KG1 (cell line): ENCODE measurements at places on chromosomes 11 and 22.

DNA sequence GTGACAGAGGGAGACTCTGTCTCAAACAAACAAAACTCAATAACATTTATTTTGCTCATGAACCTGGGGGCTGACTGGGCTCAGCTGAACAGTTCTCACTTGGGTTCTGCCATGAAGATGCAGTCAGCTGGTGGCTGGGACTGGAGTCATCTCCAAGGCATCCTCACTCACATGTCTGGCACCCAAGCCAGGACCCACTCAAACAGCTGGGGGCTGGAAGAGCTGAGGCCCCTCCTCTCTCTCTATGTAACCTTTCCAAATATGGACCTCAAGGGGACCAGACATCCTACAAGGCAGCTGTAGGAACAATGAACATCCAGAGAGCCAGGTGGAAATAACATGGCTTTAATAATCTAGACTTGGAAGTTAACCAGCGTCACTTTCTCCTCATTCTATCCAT, 16.8 kb downstream of the HSPA8 start:
- DNase-seq: no peak

GRCh38 chr22:20011123-20011992, 5.3 kb downstream of the ARVCF start:
- DNase-seq: no peak

DNA sequence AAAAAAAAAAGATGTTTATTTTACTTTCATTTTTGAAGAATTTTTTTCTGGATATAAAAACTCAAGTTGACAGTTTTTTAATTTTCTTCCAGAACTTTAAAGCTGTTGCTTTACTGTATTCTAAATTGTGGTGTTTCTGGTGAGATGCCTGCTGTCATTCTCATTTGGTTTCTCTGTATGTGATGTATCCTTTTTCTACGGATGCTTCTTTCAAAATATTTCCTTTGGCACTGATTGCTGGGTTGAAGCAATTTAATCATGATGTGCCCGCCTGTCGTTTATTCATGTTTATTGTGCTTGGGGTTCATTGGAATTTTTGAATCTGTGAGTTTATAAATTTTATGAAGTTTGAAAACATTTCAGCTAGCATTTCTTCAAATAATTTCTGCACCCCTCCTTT, 29.4 kb upstream of the CTSD start:
- no peak for DNase-seq

DNA sequence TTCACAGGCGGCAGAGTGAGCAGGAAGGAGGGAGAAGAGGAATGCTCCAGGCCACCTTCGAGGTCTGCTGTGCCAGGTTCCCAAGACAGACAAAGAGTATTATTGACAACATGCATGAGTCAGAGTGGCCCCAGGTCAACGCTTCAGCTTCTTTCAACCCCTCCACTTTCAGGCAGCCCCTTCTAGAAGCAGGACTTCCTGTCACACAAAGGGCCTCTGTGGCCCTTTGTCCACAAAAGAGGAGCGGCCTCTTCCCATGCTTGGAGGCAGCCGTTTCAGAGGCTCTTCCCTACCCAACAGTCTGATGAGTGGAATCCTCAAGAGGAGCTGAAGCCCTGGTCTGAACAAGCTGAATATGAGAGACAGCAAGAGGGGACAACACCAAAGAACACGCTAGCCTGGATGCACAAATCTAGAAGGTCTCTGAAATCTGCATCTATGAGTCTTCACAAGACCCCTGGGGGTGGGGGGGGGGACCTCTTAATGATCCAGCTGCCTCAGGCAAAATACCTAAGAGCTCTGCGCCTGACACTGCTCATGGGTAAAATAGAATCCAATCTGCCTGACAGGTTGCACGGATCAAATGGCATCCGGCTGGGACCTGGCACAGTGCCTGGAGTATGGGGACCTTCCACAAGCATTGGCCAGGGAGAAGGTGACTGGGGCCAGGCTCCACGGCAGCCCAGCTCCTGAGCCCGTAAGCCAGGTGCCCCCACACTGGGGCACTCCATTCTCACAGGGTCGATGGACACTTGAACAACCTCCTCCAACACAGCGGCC, 67.5 kb downstream of the PACSIN2 start:
- DNase-seq: no peak

DNA sequence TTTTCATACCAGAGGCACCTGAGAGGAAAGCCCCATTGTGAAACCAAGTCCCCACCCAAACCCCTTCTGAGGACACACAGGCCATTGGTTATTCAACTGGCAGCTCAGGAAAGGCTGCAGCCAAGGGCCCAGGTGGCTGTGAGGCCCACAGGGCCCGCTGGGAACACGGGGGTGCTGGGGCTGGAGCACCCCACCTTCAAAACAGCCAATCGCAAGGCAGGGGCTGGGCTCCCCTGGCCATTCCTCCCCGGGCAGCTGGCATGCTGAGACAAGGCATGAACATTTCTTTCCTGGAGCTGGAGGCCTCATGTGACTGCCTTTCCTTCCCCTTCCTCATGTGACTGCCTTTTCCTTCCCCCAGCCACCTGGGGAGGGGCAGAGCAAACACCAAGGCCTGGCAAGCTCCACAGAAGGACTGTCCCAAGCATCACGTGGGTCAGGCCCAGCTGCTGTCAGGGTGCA, 76.9 kb downstream of the PIWIL3 start:
- DNase-seq: no peak

DNA sequence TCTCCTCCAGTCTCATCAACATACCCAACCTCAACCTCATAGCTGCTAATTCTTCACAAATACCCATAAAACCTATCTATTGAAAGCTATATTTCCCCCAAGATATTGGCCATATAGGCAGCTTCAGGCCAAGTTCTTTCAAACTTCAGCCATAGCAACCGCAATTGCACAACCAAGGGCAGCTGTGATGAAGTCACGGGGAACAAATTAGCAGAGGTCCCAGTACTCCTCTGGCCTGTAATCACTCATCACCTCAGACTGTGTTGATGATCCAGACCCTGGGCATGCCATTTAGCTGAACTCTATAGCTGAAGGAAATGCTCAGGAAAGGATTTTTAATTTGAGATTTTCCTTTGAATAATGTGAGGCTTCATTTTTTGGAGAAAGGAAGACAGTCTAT, 84.1 kb downstream of the SLC1A2 start:
- DNase-seq: no peak

DNA sequence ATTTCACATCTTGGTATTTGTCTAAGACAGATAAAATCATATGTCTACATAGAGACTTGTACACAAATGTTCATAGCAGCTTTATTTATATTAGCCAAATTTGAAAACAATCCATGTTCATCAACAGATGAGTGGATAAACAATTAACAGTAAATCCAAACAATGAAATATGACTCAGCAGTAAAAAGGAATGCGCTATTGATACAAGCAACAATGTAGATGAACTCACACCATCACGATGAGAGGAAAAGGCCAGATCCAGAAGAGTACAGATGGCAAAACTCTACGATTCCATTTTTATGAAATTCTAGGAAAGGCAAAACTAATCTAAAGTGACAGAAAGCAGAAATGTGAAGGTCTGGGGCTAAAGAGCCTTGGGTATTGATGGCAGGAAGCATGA, 384.3 kb downstream of the NTM start:
- DNase-seq: no peak

DNA sequence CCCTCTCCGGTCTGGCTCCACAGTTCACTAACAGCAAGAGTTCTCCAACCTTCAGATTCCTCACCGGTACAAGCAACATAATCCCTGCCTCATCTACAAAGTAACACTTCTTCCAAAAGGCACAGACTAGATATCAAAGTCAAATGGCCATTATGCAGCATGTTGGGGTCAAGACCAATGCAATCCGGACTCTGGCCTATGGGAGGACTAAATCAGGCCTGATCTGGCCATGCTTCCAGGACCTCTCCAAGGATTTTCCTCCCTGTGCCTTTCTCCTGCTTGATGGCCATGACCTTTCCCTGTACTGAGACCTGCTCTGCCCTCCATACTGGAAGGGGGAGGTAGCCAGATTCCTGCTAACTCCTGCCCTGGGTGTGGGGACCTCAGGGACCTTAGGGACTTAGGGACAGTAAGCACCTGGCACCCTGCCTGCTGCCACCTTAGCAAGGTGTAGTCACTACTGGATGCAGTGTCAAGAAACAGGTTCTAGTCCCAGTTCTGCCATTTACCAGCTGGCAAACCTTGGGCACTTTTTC, 6.7 kb downstream of the TBC1D10A start:
- no peak for DNase-seq

DNA sequence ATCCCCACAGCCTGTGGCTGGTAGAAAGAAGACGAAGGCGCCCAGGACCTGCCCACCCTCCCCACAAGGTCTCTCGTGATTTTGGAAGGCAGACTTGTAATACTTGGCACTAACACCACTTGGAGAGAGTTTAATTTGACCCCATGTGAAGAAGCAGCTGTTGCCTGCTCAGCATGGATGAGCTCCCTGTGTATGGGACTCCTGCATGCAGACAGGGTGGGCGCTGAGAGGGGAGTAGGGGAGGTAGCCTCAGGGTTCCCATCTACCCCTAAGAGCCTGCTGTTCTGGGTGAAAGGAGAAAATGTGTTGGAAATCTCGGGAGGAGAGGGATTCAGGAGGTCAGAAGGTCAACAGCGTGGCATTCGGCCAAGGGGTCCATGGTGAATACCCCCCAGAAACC, 625.9 kb downstream of the TBC1D22A start:
- DNase-seq: no peak

- DNase-seq: no peak
Measured at GRCh38 chr11:19727246-19727645, 14.6 kb downstream of the NAV2 start.

DNA sequence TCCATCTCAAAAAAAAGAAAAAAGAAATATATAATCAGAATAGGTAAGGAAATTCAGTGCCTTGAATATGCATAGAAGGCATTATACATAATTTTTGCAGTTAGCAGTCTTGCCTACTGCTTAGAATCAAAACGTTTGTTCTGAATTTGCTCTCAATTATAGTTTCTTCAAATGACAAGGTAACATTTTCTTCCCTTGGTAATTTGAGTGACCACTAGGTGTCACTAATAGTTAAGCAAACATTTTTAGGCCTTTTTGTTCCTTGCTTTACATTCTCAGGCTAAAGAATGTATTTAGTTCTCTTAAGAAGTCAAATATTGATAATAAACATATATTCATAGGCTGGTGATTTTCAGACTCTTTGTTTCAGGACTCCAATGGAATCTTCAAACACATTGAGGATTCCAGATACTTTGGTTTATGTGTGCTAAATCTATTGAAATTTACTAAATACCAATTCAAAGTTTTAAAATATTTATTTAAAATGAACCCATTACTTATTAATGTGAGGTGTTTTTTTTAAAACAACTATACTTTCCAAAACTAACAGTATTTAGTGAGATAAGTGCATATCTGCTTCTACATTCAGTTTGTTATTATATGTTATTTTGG, 55.0 kb upstream of the DEPDC7 start:
- peak; percentile 8 for DNase-seq

- DNase-seq: no peak
Measured at GRCh38 chr11:64419818-64420485, 61.0 kb downstream of the RPS6KA4 start.

DNA sequence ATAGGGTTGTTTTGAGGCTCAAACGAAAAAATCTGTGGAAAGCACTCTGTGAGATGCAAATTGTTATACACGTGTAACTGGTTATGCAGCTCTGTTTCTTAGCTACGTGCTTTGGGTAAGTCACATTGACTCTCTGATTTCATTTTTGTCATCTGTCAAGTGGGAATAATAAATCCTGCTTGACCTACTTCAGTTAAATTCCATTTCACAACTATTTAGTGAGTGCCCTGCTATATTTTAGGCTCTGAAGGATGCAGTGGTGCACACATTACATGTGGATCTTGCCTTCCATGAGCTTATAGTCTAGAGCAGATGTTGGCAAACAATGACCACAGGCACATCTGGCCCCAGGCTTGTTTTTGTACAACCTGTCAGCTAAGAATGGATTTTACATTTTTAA, 133.6 kb upstream of the PLET1 start:
- no peak for DNase-seq

DNA sequence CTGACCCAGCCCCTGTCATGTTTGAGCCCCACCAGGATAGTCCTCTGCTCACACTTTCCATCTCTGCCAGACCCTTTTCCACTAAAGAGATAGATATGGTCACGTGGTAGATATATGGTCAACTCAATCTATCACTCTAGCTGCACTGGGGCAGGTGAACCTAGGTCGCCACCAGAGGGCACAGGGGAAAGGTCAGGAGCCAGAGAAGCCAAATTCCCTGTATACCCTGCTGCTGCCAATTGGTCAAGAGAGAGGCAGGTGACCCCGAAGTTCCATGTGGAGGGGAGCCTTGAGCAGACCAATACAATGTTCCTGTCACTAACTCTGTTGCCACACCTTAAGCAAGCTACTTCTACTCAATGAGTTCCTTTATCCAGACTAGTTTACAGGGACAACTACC, 101.1 kb upstream of the GALNT18 start:
- no peak for DNase-seq

DNA sequence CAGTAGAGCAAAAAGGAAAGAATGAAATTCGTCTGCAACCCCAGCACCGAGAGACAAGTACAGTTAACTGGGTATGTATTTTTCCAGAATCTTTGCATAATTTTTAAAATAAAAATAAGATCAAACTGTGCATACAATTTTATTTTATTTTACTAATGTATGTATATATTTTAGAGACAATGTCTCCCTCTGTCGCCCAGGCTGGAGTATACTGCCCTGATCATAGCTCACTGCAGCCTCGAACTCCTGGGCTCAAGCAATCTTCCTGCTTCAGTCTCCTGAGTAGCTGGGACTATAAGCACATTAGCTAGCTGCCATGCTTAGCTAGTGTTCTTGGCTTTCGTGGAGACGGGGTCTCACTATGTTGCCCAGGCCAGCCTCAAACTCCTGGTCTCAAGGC, 18.8 kb upstream of the DRD2 start:
- no peak for DNase-seq

GRCh38 chr11:110329445-110329844, 33.0 kb upstream of the RDX start:
- no peak for DNase-seq

GRCh38 chr11:56905442-56905841, 83.3 kb upstream of the OR5AK2 start:
- DNase-seq: no peak

- DNase-seq: no peak
Measured at GRCh38 chr22:49735411-49735900, 92.2 kb downstream of the BRD1 start.

DNA sequence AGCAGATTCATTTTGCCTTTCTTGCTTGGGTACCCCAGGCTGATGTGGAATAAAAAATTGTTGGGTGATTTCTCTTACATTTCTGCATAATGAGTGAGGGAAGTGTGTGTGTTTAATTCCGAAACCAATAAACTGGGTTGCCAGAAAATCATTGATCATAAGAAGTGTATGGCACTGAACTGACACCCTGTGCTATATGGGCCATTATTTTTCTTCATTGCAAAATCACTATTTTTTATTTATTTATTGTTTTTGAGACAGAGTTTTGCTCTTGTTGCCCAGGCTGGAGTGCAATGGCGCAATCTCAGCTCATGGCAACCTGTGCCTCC, 14.6 kb upstream of the HIKESHI start:
- no peak for DNase-seq

DNA sequence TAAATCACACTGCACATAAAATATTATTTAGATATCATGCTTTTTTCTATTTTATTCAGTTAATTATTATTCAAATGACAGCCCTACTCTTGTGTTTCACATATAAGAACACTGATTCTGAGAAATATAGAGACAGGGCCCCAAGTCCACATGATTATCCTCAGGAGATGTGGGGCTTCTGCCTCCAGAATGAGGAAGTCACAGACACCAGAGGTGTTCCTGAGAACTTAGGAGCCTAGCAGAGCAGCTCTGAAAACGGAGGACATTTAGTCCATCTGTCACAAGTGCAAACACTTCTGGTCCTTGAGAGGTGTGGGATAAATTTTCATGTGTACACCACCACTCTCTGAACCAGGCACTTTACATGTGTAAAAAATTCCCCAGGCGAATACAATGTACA, 26.2 kb downstream of the TRIM66 start:
- DNase-seq: no peak

- no peak for DNase-seq
Measured at GRCh38 chr11:47946682-47947559, 33.4 kb upstream of the PTPRJ start.
